ENCODE measurements at places on chromosomes 12 and 14.

- DNase-seq = no peak
Observed at GRCh38 chr12:58206876-58207275, 265.5 kb downstream of the ATP23 start.

DNA sequence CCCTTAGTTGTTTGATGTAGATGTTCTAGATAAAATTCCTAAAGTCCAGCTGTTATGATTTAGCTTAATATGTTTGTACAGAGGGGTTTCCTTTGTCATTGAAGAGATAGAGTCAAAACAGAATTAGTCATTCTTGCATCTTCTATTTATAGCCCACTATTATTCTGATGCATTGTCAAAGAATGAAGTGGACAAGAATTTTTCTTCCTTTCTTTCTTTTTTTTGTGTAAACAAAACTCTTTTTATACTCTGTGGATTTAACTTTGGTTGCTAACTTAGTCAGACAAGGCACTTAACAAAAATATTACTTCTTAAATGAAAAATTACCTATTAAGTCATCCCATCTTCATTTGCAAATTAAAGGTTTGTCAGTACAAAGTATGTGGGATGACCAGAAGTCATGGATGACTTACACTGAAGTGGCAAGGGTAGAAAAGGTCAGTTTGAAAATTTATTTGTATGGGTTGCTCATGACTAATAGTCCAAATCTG is 215.6 kb upstream of the DDHD1 start:
- no peak for DNase-seq

GRCh38 chr12:43621262-43621661 is 69.3 kb upstream of the ADAMTS20 start:
- DNase-seq = no peak

- DNase-seq = no peak
Observed at GRCh38 chr12:39442831-39443080, 164 bp downstream of the KIF21A start.

- no peak for DNase-seq
Observed at GRCh38 chr12:31589598-31589903, 1.4 kb downstream of the DENND5B start.

DNA sequence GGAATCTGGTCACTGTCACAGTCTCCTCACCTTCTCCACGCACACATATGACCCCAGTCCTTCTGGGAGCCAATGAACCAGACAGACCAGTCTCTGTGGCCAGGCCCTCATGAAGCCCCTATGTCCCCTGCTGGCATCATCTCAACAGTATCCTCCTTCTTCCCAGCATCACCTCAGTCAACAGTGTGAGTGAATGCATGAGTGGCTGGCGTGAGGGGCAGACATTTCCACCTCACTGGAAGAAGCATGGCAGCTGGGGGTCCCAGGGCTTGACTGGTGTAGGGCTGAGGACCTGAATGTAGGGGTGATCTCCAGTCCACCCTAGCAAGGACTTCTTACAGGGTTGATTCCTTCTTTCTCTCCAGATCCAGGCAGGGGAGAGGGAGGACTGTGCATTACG is 1.8 kb downstream of the MAP3K12 start:
- DNase-seq = no peak

DNA sequence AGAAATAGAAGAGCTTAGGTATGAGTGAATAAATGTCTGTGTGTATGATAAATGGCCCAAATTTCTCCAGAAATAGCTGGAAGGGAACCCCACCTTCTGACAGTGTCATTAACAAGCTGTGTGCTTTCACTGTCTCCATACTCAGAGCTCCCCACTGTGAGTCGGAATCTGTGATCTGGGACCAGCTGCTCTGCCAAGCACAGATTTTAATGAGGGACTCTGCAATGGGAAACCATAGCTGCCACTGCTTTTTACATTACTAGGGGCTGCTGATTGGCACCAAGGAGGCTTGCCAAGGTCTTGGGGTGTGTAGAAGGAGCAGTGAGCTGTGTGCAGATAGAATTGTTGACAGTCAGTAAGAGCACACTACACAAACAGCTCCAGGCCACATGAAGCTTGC is 244.2 kb upstream of the CCDC196 start:
- DNase-seq = no peak

GRCh38 chr14:103384450-103385151 is 614 bp upstream of the MARK3 start:
- DNase-seq = no peak

DNA sequence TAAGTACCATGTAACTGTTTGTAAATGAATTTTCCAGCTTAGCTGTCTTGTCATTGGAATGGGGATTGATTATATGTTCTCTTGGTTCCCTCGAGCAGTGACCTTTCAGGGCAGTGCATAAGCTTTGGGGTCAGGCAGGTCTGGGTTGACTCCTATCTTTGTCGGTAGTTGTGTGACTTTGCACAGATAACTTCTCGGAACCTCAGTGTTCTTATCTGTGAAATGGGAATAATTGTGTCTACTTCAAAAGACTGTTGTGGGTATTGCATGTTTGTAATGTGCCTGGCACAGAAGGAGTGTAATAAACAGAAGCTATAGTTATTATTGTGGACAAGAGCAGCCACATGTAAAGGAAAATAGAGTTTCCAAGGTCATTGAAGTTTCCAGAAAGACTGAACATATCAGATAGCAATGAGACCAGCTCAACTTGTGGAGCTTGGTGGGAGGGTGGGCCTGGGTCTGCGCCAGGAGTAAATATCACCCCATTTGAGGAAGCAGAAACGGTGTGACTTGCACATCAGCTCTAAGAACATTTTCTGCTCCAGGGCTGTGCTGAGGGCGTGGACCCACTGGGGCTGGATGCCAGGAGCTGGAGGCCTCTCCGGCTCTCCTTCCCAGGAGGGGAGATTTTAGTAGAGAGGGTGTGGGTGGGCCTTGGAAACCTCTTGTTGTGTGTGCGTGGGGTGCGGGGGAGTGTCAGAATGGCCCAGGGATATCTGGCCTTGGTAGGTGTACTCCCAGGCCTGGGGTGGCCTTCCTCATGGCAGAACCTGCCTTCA is 19.7 kb downstream of the FOS start:
- no peak for DNase-seq

DNA sequence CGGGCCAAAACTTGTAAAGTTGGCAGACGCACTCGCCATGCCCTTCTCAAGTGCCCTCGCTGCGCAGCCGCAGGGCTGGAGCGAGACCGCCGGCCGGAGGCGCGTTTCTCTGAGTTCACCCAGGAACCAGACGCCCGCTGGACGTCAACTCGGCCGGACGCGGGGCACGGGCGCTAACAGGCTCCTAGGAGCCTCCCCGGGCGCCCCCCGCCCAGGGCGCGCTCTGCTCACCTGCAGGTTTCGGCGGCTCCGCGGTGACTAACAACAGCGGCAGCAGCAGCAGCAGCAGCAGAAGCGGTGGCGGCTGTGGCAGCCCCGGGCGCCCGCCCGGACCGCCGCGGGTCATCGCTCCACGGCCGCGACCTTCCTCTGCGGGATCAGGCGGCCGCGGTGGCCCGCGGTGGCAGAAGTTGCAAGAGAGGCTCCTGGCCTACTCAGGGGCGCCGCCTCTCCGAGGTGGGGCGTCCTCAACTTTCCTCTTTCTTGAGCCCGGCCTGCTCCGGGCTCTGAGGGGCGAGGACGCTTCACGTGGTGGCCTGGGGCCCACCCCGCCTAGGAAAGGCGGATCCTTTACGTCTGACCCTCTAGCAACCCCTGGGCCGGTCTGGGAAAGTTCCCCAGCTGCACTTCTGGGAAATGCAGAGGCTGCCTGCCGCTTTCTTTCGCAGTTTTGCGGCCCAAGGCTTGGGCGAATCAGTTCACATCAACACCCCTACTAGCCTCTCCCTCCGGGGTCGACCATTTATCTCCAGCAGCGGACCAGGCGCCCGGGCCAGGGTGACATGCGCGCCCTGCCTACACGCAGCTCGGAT is at the start of gene PLBD1:
PLBD1 (minus strand) TSS at position 533 of the 812 bp plus-strand sequence; CDS start at position 346, 187 bp downstream.
- DNase-seq = no peak

GRCh38 chr14:35696119-35696518 is 113.0 kb downstream of the RALGAPA1 start:
- DNase-seq = no peak

- DNase-seq = no peak
Observed at GRCh38 chr14:44798386-44799242, 163.1 kb downstream of the KLHL28 start.

DNA sequence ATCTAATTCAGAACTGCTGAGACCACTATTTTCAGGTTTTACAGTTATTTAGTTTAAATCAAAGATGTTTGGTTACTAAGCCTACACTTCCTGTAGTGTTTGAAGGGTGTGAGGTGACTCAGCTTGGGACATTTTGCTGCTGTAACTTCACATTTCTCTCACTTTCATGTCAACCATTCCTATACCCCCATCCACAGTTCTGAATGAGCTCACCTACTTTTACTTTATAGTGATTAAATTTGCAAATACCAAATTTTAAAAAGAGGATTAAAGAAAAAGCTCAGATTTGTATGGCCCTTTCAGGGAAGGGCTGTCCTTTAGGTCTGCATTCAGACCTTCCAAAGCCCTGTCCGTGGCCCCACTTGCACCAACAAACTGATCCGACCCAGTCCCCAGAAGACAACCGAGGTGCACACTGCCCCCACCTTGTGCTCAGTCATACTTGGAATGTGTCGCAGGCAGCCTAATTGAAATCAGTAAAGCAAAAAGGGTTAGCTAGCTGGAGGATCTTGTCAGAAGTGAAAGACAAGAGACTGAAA is 174.4 kb downstream of the MON2 start:
- DNase-seq = no peak

GRCh38 chr12:49984476-49985359 is 12.0 kb downstream of the AQP6 start:
- DNase-seq = no peak

- no peak for DNase-seq
Observed at GRCh38 chr14:77059276-77059915, 30.9 kb upstream of the IRF2BPL start.

DNA sequence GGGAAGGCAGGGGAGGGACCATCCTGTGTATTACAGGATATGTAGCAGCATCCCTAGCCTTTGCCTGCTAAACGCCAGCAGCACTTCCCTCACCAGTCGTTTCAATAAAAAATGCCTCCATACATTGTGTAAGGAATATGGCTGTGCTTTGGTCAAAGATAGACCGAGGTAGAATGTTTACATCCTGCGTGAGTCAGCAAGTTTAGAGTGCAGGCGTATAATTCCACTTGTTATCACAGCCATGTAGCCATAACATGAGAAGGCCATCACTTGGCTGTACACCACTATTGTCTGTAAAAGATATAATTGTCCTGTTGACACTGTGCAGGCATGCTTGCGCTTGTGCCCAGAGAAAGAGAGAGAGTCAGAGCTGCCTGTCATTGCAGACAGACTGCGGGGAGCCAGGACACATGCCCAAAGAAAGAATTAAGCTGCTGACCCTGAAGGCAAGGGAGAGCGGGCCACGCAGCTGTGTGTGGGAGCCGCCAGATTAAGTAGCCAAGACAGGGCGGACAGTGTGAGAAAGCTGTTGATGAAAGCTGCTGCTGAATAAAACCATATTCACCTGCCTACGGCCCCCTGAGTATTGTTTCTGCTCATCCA is 68.4 kb downstream of the CRACR2A start:
- no peak for DNase-seq

DNA sequence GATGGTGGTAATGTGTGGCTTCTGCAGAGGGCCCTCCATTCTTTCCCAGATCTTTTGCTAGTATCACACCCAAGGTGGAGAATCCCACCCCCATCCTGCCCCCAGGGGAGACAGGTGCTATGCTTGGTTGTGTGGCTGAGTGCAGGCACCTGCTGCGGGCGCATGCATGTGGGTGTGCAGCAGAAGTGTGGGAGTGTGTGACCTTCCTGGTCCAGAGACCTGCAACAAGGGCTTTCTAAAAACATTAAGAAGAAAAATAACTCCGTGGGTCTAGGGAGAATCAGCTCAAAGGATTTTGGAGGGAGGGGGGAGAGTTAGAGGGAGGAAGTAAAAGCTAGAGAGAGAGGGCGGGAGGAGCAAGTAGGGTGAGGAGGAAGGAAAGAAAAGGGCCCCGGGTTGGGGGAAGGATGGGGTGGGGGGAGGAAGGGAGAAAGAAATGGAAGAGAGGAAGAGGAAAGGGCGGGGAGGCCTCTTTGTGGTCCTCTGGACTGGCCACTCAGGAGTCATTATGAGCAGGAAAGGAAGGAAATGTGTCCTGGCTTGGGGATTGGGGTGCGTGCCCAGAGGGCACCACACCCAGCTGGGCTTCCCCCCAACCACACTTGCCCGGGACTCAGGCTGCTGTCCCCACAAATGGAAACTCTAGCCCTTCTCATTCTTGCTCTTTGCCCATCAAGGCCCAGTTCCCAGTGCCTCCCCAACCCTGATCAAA is 3.1 kb upstream of the FIGNL2 start:
- DNase-seq = no peak

- no peak for DNase-seq
Observed at GRCh38 chr14:73725116-73726024, 11.2 kb upstream of the PNMA1 start.

- no peak for DNase-seq
Observed at GRCh38 chr12:77946541-77947061, 115.9 kb downstream of the NAV3 start.

DNA sequence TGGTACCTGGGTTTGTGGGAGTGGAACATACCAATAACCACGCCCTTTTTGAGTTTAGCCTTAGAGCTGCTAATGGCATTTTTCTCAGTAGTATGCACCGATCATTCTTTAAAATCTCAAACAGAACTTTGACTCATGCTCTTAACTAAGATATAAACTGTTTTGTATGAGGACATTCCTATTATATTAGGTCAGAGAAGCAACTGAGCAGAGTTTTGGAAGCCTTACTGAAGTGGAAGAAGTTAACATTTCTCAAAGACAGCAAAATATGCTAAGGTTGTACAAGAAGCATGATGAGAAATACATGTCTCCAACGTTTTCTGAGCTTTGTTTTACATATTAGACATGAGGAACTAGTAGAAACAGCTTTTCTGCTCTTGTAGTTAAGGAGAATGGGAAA is 819.2 kb downstream of the FSCB start:
- DNase-seq = no peak

DNA sequence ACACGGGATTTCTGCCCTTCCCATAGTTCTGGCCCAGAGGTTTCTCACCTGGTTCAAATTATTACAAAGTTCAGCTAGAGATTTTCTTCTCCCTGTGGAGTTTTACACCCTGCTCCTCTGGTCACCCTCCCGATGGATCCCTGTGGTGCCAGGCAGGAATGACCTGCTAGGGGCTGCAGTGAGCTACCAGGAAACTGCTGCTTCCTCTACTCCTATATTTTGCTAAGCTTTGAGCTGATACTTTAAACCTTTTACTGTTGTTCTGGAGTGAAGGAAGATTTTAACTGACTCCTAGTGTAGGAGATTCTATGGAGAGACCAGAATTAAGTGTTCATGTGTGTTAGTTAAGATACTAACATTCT is 30.4 kb upstream of the LRIG3 start:
- DNase-seq = no peak

- DNase-seq = no peak
Observed at GRCh38 chr14:97100306-97100705, 303.1 kb downstream of the VRK1 start.

GRCh38 chr14:21043387-21043973 is 1.3 kb downstream of the RNASE7 start:
- no peak for DNase-seq

Data from T-cell (primary cell).